Stomach (tissue), 19 donors: ENCODE measurements at places on chromosomes 1 and 21. TPM values are rescaled to one million over a fixed set of nuclear protein-coding genes. Genes with fewer than 3 reads are reported as not detected.

GRCh38 chr1:81409780-81410274 is 390.9 kb upstream of the ADGRL2 start:
- DNase-seq = no peak

DNA sequence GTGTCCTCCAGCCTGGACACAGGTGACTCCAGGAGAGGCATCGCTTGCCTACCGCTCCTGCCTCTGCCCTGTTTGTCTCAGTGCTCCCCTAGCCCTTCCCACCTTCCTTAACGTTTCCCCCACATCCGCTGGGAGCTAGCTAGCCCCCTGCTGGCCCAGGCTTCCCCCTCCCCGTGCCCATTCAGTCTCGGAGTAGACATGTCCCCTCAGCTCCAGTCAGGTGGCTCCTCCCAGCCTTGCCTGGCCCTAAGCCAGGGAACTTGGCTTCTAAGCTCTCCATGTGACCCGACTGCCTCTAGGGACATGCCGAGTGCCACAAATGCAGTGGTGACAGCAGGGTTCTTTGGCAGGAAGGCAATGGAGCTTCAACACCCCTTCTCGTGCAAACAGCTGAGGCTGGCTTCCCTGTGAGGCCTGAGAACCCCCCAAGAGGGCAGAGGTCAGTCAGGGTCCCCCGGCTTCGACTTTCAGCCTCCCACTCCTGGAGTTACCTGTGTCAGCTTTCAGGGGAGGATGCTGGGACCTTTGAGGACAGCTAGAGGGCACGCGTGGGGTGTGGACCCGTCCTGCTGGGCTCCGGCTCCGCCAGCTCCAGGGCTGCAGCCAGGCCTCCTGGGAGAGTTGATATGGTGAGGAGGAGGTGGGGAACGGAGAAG is 16.2 kb downstream of the DRAXIN start:
- DNase-seq = peak; percentile 85

DNA sequence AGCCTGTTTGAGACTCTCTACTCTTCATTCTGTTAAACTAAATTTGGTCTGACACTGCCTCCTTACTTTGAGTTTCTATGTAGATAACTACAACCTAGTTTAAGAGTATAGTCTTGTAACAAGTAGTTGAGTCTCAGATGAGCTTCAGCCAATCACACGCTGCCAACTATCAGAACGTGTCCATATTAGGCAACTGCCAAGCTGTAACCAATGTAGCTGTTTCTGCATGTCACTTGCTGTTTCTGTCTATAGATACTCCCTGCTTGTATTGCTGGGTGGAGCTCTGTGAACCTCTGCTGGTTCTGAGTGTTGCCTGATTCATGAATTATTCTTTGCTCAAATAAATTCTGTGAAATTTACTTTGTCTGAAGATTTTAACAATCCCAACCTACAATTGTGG is 452.6 kb upstream of the NR5A2 start:
- DNase-seq = no peak

- DNase-seq = no peak
Measured at GRCh38 chr1:58650141-58650540, 49.7 kb downstream of the MYSM1 start.

- DNase-seq = peak; percentile 84
Measured at GRCh38 chr1:156445789-156446263, 54.7 kb downstream of the MEF2D start.

DNA sequence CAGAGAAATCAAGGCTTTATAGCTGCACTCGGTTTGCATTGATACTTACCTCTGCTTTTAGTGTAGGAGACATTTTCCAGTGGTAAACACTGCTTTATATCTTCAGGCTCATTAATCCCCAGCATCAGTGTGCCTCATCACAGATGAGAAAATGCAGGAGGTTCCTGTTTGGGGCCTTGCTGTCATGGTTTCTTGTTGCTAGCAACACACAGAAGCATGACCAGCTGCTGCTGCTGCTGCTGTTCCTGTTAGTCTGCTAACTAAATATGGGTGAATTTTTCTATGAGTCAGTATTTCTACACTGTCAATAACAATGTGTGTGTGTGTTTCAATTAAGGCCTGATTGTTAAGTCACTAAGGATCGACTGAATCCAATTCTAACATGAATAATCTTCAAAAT is 85.8 kb upstream of the RGS1 start:
- DNase-seq = peak; percentile 50

The TRIM58 gene
- total RNA-seq = not detected

- DNase-seq = no peak
Measured at GRCh38 chr1:36652586-36652985, 169.9 kb upstream of the CSF3R start.

The AGTRAP gene
- 4.1 TPM for total RNA-seq

The TPTE gene
- not detected for total RNA-seq

GRCh38 chr21:41630249-41630648 is 122.3 kb upstream of the TMPRSS2 start:
- DNase-seq = peak; percentile 52

- no peak for DNase-seq
Measured at GRCh38 chr1:240687820-240688219, 75.9 kb upstream of the GREM2 start.
